H1 (cell line): ENCODE measurements at places on chromosomes 2 and 18.

GRCh38 chr2:26655611-26656195 lies 14.5 kb upstream of the CIB4 start:
- no peak for DNase-seq

- DNase-seq, result no peak
Measured at GRCh38 chr2:5173876-5174535, 518.2 kb upstream of the SOX11 start.

DNA sequence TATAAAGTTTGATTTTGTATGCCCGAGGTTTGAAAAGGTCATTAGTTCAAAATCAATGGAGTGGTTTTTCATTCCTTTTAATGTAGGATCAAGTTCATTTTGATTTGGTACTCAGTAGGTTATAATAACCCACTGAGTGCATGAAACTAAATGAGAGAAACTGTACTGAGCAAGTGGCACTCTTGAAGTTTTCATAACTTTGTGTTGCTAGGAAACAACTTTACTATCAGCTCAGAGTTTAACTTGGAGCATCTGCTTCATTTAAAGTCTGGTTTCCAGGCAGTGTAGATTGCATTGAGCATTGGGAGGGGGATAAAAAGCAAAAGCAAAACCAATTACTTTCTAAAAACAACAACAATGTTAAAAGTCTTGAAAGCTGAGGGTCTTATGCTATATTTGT lies 1361.6 kb upstream of the CHAC2 start:
- no peak for DNase-seq

- DNase-seq, result no peak
Measured at GRCh38 chr2:47867205-47867604, 39.1 kb downstream of the FBXO11 start.
